ENCODE measurements at places on chromosomes 6 and 20.
A peak's percentile ranks its signal among the peaks of the same experiment; 100 is the strongest.

GRCh38 chr6:26592649-26593048, 4.1 kb upstream of the ABT1 start:
- DNase-seq = no peak

GRCh38 chr6:18680842-18681241, 293.7 kb downstream of the RNF144B start:
- no peak for DNase-seq

DNA sequence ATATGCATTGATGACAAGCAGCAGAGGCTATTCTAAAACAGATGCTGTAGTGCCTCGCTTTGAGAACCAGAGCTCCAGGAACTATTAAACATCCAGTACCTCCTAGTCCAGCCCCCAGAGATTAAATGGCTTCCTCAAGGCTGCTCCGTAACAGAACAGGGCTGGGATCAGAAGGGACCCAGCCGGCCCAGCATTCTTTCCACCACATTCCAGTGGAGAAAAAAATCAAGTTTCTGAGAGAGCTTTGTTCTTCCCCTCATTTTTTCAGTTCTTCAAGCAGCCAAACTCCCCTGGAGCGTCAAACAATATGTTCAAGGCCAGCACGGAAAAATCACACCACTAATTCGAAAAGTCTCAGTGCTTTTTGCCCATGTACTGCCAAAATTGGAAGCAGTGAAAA, 5.8 kb upstream of the STMND1 start:
- DNase-seq = no peak

DNA sequence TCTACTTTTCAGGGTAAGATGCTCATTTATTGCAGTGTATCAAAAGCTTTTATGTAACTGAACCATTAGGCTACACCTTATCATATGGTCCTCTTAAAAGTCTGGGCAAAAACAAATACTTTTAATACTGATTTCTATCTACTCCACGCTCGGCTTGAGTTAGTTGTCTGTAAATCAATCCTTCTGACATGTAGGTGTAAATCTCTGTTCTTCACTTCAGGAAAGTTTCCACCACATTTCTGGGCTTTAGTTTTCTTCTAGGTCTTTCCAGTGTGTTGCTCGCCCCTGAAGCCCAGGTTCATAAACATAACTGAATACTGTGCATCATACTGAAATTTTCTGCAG, 89.2 kb upstream of the RNF217 start:
- no peak for DNase-seq

- DNase-seq = no peak
These were observed 234.5 kb upstream of the MAN1A1 start for GRCh38 chr6:119584088-119584487.

- DNase-seq = no peak
These were observed 127.2 kb downstream of the PAX1 start for GRCh38 chr20:21832442-21833385.

- no peak for DNase-seq
These were observed 77.7 kb downstream of the ASCC3 start for GRCh38 chr6:100803264-100804045.

DNA sequence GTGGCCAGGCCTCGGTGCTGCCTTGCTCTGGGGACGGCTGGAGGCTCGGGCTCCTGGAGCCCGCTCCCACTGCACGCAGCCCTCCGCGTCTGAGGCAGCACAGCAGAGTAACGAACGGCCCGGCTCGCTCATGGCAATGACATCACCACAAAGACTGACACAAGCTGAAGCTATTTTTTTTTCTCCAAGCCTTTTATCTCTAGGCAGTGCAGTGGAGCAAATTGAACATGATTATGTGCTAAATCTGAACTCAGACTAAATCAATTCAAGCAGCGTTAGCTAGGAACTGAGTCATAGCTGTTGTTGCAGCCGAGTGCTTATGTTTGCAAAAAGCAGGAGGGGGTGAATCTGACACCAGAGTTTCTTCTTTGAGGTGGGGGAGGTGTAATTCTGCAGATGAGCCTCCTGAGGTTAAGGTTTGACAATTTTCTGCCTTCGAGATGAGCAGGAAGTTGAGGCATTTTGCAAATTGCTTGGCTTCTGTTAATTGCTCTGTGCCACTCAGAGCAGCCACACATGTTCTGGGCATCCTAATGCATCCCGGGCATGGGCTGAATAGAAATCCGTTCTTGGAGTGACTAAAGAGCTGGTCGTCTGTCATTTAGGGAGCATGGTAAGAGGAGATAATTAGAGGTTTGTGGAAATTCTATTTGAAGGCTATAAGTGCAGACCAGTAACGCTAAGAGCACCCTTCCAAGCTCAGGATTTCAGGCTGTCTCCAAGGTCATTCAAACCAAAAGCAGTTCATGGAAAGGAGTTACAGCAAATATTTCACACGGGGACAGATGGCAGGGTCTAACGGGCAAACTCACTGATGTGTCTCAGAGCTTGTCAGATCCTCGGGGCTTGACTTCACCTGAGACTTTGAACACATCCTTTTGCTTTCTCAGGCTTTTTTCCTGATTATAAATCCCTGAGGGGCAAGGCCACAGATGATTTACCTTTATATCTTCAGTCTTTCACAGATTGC, 155.1 kb upstream of the ENPP5 start:
- peak; percentile 17 for DNase-seq

DNA sequence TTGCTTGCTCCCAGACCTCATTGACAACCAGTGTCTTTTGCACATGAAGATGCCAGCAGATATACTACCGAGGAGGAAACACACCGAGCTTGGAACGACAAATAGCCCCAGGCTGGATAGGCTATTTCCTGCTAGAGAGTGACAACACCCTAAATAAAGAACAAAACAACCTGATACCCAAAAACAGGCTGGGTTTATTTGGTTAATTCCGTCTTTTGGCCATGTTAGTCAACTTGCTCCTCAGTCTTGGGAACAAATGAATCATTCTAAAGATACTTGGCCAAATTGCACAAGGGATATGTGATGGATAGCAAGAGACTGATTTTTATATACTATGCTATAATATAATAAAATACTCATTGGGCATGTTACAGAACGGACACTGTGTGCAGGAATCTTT, 11.5 kb upstream of the MUC22 start:
- no peak for DNase-seq

- no peak for DNase-seq
These were observed 100.9 kb downstream of the RNF144B start for GRCh38 chr6:18488004-18488403.

- peak; percentile 68 for DNase-seq
These were observed 1.4 kb upstream of the HIVEP1 start for GRCh38 chr6:12010635-12011275.

GRCh38 chr6:133467982-133468380, 226.8 kb downstream of the EYA4 start:
- no peak for DNase-seq

GRCh38 chr6:26607434-26608230, 10.9 kb downstream of the ABT1 start:
- peak; percentile 50 for DNase-seq

GRCh38 chr6:39335780-39336545, 13.5 kb upstream of the KCNK16 start:
- no peak for DNase-seq

DNA sequence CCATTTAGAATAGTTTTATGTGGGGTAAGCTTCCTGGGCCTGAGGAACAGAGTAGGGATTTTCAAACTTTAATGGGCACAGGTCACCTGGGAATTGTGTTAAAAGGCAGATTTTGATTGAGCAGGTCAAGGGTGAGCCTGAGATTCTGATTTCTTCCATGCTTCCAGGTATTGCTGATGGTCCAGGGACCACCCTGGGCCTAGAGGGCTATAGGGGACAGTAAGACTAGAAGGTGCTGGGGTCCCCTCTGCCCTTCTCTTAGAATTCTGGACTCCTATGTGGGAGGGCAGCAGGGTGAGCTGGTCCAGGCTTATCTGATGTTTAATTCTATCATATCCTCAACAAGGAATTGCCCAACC, 2.6 kb downstream of the DDR1 start:
- no peak for DNase-seq

- no peak for DNase-seq
These were observed 268.4 kb upstream of the IRAK1BP1 start for GRCh38 chr6:78598966-78599365.

DNA sequence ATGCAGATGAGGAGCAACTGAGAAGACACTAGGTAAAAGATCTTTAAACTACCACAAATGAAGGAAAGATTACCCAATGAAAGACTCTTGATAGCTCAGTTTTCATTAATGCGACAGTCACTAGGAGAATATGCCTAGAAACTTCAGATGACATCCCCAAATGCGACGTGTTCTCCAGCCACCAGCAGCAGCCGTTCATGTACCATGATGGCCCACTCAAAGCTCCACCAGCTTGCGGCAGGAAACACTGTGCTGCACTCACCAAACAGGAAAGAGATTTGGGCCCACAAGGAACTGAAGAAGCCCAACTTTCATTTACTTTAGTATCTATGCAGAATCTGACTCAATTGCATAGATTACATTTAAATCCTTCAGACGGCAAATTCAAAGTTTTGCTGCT, 7.5 kb downstream of the DIDO1 start:
- no peak for DNase-seq

- no peak for DNase-seq
These were observed 222.2 kb upstream of the SLC35B3 start for GRCh38 chr6:8657522-8657921.

DNA sequence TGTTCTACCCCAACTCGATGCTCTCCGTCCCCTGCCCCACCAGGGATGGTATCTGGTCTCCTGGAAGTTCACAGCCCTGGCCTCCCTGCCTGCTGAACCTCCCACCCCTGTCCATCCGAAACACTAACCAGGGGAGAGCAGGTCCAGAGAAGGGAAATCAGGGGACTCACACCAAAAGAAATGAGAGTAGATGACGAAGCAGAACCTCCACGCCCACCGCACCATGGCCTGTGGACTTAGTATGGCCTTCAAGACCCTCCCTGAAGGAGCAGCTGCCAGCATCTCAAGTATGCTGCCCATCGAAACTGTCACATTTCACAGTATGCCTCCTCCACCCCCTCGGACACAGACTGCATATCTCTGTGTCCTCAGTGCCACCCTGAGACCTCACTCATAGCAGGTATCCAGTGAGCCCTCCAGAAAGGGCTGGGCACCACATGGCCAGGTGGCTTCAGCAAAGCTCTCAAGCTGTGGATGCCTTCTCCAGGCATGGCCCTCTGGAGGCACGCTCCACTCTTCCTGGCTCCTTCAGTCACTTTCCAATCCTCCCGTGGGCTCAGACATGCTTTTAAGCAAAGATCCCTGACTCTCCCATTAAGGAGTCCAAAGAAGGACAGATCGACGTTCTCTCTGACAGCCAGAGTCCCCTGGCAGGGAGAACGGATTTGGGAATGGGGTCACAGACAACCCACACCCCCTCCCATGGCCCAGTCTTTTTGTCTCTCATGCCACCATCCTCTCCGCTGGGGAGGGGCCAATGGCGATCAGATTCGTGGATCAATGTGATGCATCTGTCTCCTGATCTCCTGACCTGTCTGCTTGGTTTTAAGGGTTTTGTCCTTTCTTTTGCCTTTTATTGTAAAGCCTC, 158.4 kb downstream of the ANKRD60 start:
- DNase-seq = no peak

DNA sequence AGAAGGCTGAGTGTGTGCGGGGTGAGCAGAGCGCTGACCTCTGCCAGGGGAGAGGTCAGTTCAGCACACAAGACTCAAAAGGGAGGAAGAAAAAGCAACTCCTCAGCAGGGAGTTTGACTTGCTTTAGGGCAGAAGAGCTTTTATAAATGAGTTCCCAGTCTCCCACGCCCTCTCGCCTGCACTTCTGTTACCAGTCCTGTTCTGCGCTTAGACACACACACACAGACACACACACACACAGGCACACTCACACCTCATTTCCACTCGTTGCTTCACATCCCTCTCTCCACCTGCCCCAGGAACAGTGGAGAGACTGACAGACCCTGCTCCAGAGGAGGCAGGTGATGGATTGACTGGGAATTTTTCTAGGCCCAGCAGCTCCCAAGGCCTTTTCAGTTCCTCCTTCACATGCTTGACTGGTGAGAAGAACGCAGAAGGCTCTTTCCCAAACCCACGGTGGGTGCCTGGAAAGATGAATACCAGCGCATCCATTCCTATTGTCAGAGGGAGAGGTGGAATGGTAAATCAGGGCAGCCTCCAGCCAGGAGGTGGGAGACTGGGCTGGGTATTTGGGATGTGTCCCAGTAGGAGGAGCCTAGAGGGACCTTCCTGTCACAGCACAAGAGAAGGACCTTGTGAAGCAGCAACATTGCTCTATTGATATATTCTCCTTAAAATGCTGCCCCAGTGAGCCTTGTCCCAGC, 43.7 kb downstream of the JAG1 start:
- peak; percentile 39 for DNase-seq
